Stimulated activated CD8-positive, alpha-beta memory T cell treated with anti-CD3 and anti-CD28 coated beads, Interleukin-4, amount 100 ng/mL, for 4 hours (primary cell): ENCODE measurements at places on chromosomes 6 and 20.
A peak's percentile ranks its signal among the peaks of the same experiment; 100 is the strongest.

GRCh38 chr20:40591119-40591518, 97.9 kb downstream of the MAFB start:
- no peak for DNase-seq

DNA sequence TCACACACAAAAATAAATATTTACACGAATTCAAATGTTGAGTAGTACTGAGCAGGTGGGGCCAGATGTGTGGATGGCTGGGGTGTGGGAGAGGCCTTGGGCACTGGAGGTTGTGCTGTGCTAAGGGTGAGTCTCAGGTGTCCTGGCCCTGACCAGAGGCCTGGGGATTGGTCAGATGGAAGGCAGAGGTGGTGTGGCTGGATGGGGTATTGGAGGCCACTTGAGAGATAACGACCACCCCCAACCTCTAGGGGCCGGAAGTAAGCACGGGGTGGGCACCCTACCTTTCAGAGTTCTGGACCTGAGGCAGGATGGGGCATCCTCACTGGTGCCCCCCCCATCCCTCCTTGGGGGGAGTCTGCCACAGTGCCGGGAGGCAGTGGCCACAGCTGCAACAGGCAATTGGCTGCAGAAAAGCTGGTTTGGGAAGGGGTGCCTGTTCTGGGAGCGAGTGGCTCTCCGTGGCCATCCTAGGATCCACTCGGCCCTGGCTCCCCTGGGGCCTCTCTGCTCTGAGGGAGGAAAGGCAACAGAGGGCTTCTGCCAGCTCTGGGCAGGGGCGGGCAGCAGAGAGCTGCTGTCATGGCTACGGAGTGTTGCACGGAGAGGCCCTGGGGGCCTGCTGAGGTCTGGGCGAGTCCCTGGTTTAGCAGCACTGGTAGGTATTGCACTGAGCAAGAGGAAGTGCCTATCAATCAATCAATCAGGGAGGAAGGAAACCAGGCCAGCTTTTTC, 87.6 kb downstream of the ASXL1 start:
- DNase-seq, result no peak

- DNase-seq, result no peak
Measured at GRCh38 chr6:140071601-140072062, 697.2 kb upstream of the CITED2 start.

GRCh38 chr6:25623879-25624278, 28.1 kb upstream of the SCGN start:
- DNase-seq, result no peak

DNA sequence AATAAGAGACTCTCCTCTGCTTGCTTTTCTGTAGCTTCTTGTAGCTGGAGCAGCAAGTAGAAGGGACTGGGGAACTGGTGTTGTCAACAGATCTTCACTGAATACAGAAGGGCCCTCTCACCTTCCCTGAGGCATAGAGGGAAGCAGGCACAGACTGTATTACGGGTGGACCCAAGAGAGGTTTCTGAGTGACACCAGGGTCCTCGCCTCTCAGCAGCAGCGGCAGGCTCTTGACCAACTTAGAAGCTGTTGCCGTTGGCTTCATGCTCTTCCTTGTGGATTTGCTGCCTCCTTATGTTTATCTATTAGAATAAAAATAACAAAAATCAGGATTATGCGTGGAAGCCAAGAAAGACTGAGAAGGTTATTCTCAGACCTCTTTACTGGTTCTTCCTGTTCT, 31.7 kb downstream of the GFRA4 start:
- DNase-seq, result no peak

DNA sequence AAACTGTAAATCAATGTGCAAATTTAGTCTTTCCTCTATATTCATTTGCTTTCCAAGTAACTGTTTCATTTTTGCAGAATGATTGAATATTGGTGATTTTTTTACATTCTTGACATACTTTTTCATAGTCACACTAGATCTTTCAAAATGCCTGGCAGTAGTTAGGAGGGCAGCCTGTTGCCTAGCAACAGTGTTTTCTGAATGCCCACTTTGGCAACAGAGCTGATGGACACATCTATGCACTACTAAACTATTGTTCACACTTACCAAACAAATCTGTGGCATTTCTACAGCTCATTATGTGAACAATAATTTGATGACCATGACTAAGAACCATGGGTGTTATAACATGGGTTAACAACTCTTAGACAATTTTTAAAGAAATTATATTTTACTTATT, 438.0 kb upstream of the IMPG1 start:
- no peak for DNase-seq

DNA sequence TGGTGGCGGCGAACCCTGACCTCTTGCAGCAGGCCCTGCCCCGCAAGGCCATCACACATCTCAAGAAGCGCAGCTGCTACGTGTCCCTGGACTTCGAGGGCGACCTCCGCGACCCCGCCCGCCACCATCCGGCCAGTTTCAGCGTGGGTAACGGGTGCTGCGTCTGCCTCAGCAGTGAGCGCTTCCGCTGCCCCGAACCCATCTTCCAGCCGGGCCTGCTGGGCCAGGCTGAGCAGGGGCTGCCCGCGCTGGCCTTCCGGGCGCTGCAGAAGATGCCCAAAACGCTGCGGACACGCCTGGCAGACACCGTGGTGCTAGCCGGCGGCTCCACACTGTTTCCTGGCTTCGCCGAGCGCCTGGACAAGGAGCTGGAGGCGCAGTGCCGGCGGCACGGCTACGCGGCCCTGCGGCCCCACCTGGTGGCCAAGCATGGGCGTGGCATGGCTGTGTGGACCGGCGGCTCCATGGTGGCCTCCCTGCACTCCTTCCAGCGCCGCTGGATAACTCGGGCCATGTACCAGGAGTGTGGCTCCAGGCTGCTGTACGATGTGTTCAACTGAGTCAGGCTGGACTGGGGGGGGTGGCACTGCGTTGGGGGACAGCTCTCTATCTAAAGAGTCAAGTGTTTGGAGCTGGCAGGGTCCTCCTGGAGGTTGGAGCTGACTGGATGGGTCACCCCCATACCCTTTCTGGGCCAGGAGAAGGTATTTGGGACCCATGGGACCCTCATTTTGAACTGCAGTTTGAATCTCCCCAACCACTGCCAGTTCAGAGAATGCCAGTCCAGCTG, 1.1 kb downstream of the ACTL10 start:
- peak; percentile 49 for DNase-seq

GRCh38 chr6:97141756-97142155, 141.3 kb downstream of the MMS22L start:
- DNase-seq, result no peak

DNA sequence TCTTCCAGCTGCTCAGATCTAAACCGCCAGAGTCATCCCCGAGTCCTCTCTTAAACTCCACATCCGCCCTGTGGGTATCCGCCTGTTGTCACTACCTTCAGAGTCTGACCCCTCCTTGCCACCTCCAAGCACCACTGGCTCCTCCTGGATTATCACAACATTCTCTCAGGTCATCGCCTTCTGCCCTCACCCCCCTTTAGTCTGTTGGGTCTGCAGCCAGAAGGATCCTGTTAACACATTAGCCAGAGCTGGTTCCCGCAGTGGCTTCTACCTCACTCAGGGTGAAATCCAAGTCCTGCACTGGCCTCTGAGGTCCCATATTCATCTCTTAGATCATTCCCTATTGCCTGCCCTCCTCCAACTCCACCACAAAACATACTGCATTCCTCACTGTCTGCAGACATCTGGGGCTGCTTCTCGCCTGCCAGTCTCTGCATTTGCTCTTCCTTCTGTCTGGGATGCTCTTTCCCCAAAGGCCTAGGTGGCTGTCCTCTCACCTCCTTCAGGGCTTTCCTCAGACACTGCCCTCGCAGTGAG, 34.1 kb downstream of the TNXB start:
- DNase-seq, result no peak
